ENCODE measurements at places on chromosomes 1 and 21. TPM values are rescaled to one million over a fixed set of nuclear protein-coding genes. Genes with fewer than 3 reads are reported as not detected.

The C1QC gene
- total RNA-seq = not detected

The MORN1 gene
- total RNA-seq = 30.4 TPM

- peaks cover 4% of the 10 kb centered on the region for H3K27me3 ChIP-seq
- DNase-seq = no peak
- no peak overlapping the region for H3K4me3 ChIP-seq
- H3K36me3 ChIP-seq = no peaks in the 10 kb centered on the region
- no peak overlapping the region for H3K27ac ChIP-seq
- H3K4me1 ChIP-seq = no peaks in the 10 kb centered on the region
These were observed 148.9 kb downstream of the PBX1 start for GRCh38 chr1:164707868-164708331.

GRCh38 chr1:24868016-24868875, 61.8 kb downstream of the RUNX3 start:
- H3K36me3 ChIP-seq = no peaks in the 10 kb centered on the region
- no peak overlapping the region for H3K4me3 ChIP-seq
- H3K4me1 ChIP-seq = peaks cover 24% of the 10 kb centered on the region
- H3K27ac ChIP-seq = no peak overlapping the region
- H3K27me3 ChIP-seq = no peaks in the 10 kb centered on the region

The TSPAN1 gene
- not detected for total RNA-seq

- no peak overlapping the region for H3K27ac ChIP-seq
- H3K36me3 ChIP-seq = no peaks in the 10 kb centered on the region
- H3K27me3 ChIP-seq = peaks cover 21% of the 10 kb centered on the region
- peaks cover 13% of the 10 kb centered on the region for H3K4me1 ChIP-seq
- peak; percentile 38 for DNase-seq
These were observed 32.4 kb upstream of the BSDC1 start for GRCh38 chr1:32426489-32427255.

DNA sequence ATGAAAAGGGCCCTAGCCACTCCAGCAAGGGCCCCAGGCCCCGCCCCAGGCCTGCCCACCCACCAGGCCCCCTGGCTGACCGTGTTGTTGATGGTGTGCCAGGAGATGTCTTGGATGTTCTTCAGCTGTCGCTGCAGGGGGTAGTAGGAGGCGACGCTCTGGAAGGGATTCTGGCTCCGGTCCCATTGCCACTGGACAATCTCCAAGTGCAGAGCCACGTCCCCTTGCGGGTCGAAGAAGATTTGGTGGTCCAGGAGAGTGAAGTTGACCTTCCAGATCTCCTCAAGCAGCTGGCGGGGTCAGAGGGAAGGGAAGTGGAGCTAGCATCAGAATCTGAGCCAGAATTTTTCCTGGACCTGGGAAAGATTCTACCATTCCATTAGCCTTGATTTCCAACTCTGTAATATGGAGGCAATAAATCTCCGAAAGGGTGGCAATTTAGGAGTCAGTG, 10.2 kb downstream of the TAS1R2 start:
- no peak overlapping the region for H3K27ac ChIP-seq
- no peak overlapping the region for H3K4me3 ChIP-seq
- H3K27me3 ChIP-seq = peaks cover 3% of the 10 kb centered on the region

GRCh38 chr1:27705545-27705944, 20.2 kb upstream of the FAM76A start:
- DNase-seq = no peak
- no peaks in the 10 kb centered on the region for H3K4me1 ChIP-seq

- H3K4me3 ChIP-seq = no peak overlapping the region
- peak overlapping the region; percentile 99 for H3K27ac ChIP-seq
- DNase-seq = peak; percentile 93
- no peaks in the 10 kb centered on the region for H3K36me3 ChIP-seq
- H3K27me3 ChIP-seq = no peaks in the 10 kb centered on the region
These were observed 47.3 kb downstream of the H3-3A start for GRCh38 chr1:226109829-226110248.

The ASAP3 gene
- 10.4 TPM for total RNA-seq

GRCh38 chr1:56676571-56677035, 31.5 kb downstream of the PRKAA2 start:
- H3K4me3 ChIP-seq = no peak overlapping the region
- DNase-seq = no peak
- no peaks in the 10 kb centered on the region for H3K4me1 ChIP-seq

DNA sequence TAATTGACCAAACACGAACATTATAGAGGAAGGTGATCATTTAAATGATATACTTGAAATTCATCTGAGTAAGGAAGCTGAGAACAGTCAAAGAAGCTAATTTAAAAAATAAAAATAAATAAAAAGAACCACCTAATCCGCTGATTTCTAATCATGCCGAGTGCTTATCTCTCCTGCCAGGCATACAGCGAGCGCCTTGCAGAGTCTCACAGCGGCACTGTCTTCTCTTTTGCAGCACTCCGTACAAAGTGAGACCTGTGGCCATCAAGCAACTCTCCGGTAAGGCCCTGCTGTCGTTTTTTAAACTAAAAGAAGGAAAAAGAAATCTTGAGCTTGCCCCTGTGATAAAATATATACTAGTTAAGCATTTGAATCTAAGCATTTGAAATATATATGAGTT, 45.3 kb downstream of the PDE9A start:
- no peaks in the 10 kb centered on the region for H3K27me3 ChIP-seq
- H3K4me1 ChIP-seq = no peaks in the 10 kb centered on the region
- DNase-seq = no peak

The LGR6 gene
- total RNA-seq = not detected

The TEX38 gene
- not detected for total RNA-seq

DNA sequence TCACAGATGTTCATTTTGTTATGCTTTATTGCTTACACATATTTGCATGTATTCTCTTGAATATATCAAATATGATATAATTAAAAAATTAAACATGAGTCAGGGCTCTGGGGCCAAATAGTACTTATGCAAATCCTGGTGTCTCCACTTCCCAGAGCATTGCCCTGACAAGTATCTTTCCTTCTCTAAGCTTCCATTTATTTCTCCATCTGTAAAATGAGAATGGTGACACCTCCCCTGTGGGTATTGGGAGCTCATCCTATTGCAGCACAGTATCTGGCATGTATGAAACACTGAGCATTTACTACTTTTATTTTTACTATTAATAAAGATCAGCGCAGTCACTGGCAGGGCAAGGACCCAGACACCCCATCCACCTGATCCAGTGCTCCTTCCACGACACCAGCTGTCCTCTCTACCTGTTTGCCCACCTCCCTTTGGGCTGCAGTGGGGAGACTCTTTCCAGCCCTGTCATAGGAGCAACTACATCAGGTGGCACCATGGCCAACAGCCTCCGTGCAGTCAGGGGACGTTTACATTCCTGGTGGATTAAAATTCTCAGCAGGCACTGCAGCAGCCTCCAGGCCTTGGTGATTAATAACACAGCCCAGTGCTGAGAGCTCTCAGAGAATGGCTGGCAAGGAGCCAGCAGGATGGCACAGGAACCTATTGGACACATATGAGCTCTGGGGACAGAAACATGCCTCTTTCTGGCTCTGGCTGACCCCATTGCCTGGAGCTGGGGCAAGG, 113.0 kb downstream of the DMRTB1 start:
- no peaks in the 10 kb centered on the region for H3K4me1 ChIP-seq
- DNase-seq = no peak
- no peaks in the 10 kb centered on the region for H3K36me3 ChIP-seq
- no peak overlapping the region for H3K27ac ChIP-seq

The HSPB7 gene
- not detected for total RNA-seq

- DNase-seq = no peak
- H3K4me3 ChIP-seq = no peak overlapping the region
- peaks cover 42% of the 10 kb centered on the region for H3K4me1 ChIP-seq
- H3K27me3 ChIP-seq = no peaks in the 10 kb centered on the region
- H3K27ac ChIP-seq = no peak overlapping the region
These were observed 11.7 kb downstream of the TAGLN2 start for GRCh38 chr1:159913451-159914192.

DNA sequence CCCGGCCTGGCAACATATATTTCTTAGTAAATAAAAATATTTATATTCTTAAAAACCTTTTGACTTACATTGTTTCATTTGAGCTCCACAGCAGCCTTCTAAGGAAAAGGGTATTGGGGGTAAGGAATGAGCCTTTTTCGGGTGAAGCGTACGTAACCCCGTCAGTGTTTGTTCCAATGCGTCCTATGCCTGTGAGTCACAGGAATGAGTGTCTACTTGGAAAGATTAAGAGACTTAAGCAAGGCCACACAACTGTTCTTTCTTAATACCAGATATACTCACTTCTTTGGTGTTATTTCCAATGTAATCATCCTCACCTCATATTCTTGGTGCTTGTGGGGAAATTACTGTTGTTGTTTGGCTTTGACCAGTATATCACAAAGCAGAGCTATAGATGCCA, 22.7 kb downstream of the WDTC1 start:
- H3K4me1 ChIP-seq = peaks cover 39% of the 10 kb centered on the region
- no peaks in the 10 kb centered on the region for H3K36me3 ChIP-seq
- no peak for DNase-seq
- no peak overlapping the region for H3K27ac ChIP-seq
- no peaks in the 10 kb centered on the region for H3K27me3 ChIP-seq
- H3K4me3 ChIP-seq = no peak overlapping the region

Data from B cell (primary cell).